ENCODE measurements at places on chromosomes 5 and 9. TPM values are rescaled to one million over a fixed set of nuclear protein-coding genes. Genes with fewer than 3 reads are reported as not detected.

DNA sequence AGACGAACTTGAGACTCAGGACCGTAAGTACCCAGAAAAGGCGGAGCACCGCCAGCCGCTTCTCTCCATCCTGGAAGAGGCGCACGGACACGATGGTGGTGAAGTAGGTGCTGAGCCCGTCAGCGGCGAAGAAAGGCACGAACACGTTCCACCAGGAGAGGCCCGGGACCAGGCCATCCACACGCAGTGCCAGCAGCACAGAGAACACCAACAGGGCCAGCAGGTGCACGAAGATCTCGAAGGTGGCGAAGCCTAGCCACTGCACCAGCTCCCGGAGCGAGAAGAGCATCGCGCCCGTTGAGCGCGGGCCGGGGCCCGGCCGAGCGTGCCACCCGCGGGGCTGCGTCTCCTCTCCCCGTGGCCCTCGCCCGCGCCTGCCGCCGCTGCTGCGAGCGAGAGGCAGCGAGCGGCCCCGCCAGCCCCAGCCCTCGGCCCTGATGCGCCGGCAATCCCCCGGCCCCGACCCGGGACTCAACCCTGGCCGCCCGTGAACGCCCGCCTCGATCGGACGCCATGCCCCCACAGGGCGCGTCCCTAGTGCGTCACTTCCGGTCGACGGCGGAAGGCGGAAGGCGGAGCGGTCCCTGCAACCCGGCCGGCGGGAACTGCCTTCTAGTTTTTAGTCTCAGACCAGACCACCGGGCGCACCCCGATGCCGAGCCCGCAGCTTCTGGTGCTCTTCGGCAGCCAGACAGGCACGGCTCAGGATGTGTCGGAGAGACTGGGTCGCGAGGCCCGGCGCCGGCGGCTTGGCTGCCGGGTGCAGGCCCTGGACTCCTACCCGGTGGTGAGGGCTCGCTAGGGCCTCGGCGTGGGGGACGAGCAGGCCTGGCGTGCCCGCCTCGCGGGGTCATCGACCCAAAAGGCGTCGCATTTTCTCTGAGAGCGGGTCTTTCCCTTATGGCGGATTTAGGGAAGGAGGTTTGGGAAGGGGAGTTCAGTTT is at the start of the genes NDOR1 and TMEM203:
Gene NDOR1, plus strand, starts transcription at position 575 of the 944 bp plus-strand sequence. Its CDS starts 78 bp downstream, at position 653.
Gene TMEM203, minus strand, starts transcription at position 523 of the 944 bp plus-strand sequence. Its CDS starts 234 bp downstream, at position 289.
- peaks cover 10% of the 10 kb centered on the region for H3K4me1 ChIP-seq
- DNase-seq: peak; percentile 77
- no peaks in the 10 kb centered on the region for H3K27me3 ChIP-seq
- peaks cover 8% of the 10 kb centered on the region for H3K36me3 ChIP-seq
- H3K27ac ChIP-seq: peak within 1 kb of the TSS; percentile 85

DNA sequence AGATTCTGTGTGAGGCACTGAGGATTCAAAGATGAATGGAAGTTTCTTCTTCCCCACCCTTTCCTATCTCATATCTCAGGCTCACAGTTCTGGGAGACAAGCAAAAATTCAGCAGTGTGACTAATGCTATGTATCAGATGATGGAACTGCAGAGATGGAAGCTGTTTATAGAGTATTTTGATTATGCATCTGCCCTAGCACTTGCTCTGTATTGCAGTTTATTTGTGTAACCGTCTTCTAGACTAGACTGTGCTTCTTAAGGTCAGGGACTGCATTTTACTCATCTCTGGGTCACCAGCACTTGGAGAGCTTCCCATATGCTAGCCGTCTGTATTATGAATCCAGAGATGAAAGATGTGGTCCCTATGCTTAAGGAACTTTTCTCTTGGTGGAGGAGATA is 12.6 kb downstream of the CAVIN4 start:
- H3K4me3 ChIP-seq: no peak overlapping the region
- no peak overlapping the region for H3K27ac ChIP-seq
- no peaks in the 10 kb centered on the region for H3K27me3 ChIP-seq
- DNase-seq: peak; percentile 95
- H3K36me3 ChIP-seq: no peaks in the 10 kb centered on the region

- no peaks in the 10 kb centered on the region for H3K27me3 ChIP-seq
- H3K4me1 ChIP-seq: peaks cover 10% of the 10 kb centered on the region
- peak; percentile 58 for DNase-seq
Observed at GRCh38 chr9:6788162-6789016, 30.6 kb downstream of the KDM4C start.

IRGM gene
- not detected for total RNA-seq

GRCh38 chr5:125138266-125138665 is 391.8 kb upstream of the ZNF608 start:
- no peak overlapping the region for H3K4me3 ChIP-seq
- H3K27ac ChIP-seq: no peak overlapping the region
- peaks cover 2% of the 10 kb centered on the region for H3K4me1 ChIP-seq
- DNase-seq: no peak

GRCh38 chr9:97853844-97854695 is 1.0 kb downstream of the FOXE1 start:
- 0 out of 2 replicates have a peak, but pooled peaks cover 2% of the 10 kb centered on the region for H3K4me1 ChIP-seq
- H3K27me3 ChIP-seq: peaks cover 95% of the 10 kb centered on the region
- no peaks in the 10 kb centered on the region for H3K36me3 ChIP-seq
- DNase-seq: peak; percentile 33
- peak overlapping the region; percentile 41 for H3K4me3 ChIP-seq

DNA sequence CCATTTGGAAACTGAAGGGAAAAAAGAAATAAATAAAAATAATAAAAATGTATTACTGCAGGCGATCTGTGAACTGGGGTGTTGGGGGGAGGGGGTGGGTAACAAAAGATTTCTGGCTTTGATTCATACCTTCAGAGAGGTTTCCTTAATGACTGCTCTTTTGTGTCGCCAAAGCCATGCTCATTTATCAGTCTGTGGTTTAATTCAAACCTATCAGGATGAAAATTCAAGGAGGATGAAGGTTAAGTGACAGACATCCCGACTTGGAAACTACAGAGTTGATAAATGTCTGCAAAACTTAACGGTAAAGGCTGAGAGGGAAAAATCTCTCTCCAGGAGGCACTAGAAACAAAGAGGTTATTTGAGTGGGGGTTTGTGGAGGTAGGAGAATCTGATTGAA is 278.2 kb downstream of the PSAT1 start:
- no peak for DNase-seq
- no peak overlapping the region for H3K4me3 ChIP-seq
- H3K36me3 ChIP-seq: no peaks in the 10 kb centered on the region

- H3K27me3 ChIP-seq: no peaks in the 10 kb centered on the region
- no peaks in the 10 kb centered on the region for H3K36me3 ChIP-seq
- H3K27ac ChIP-seq: no peak overlapping the region
- H3K4me3 ChIP-seq: no peak overlapping the region
Observed at GRCh38 chr5:27308153-27308552, 269.8 kb upstream of the CDH9 start.

- H3K4me1 ChIP-seq: peaks cover 16% of the 10 kb centered on the region
- H3K27me3 ChIP-seq: no peaks in the 10 kb centered on the region
- no peak for DNase-seq
- peaks cover 7% of the 10 kb centered on the region for H3K36me3 ChIP-seq
- H3K4me3 ChIP-seq: no peak overlapping the region
- no peak overlapping the region for H3K27ac ChIP-seq
Observed at GRCh38 chr9:750249-750967, 91.1 kb upstream of the DMRT1 start.

GRCh38 chr5:39395521-39395920 is 29.3 kb downstream of the DAB2 start:
- no peaks in the 10 kb centered on the region for H3K27me3 ChIP-seq
- no peak overlapping the region for H3K4me3 ChIP-seq
- no peak overlapping the region for H3K27ac ChIP-seq
- H3K36me3 ChIP-seq: peaks cover 44% of the 10 kb centered on the region
- peaks cover 29% of the 10 kb centered on the region for H3K4me1 ChIP-seq
